ENCODE measurements at places on chromosomes 2 and 18.

DNA sequence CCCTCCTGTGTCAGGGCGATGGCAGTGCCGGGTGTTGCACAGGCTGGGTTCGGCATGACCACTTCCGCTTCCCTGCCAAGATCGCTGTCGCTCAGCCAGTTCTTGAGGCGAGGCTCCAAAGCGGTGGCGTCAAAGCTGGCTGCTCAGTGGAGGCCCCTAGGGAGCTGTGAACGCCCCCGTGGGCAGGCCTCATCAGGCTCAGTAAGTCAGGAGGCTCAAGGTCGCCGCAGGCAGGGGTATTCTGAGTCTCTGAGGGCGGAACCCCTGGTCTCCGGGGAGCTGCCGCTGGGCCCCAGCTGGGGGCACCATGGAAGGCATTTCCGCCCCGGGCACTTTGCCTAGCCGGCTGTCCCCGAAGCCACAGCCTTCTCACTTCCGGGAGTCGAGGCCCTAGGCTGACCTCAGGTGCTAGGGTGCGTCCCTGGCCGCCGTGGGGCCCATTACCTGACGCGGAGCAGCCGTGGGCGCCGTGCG lies 210.4 kb downstream of the SOCS6 start:
- DNase-seq: peak; percentile 18

DNA sequence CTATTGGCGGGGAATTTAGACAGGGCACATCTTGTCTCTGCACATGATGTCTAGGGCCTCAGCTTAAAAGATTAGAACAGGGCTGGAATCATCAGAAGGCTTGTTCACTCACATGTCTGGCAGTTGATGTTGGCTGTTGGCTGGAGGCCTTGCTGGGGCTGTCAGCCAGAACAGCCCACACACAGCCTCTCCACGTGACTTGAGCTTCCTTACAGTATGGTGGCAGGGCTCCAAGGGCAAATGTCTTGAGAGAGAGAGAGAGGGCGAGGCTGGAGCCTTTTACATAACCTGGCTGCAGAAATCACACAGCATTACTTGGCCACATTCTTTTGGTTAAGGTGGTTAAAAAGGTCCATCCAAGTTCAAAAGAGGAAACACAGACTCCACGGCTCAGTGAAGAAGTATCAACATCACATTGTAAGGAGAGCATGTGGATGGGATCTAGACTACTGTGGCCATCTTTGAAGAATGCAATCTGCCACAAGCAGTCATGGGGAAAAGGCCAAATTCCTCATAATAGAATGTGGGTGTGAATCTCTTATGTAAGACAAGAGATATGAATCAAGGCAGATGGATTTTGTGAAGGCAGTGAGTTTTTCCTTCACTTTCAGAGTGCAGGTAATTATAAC lies 30.4 kb downstream of the SRSF7 start:
- peak; percentile 47 for DNase-seq

GRCh38 chr2:184611361-184612085 lies 13.2 kb downstream of the ZNF804A start:
- no peak for DNase-seq

GRCh38 chr2:200687922-200688920 lies 102.4 kb downstream of the AOX1 start:
- DNase-seq: no peak

- DNase-seq: no peak
Observed at GRCh38 chr2:46552079-46552478, 72.7 kb downstream of the TMEM247 start.

DNA sequence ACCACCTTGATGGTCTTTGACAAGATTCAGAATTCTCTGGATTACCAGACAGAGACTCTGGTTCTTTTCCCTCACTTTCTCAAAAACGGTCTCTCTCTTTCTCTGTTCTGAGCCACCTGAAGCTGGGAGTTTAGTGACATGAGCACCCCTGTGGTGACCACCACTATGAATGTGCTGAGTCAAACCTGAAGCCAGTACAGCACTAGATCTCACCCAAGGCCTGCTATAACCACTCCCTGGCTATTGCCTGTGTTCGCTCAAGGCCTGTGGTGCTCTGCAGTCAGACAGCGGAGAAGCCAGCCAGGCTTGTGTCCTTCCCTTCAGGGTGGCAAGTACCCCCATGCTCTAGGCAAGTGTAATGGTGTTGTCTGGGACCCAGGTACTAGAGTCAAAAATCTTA lies 828.9 kb upstream of the NXPH2 start:
- no peak for DNase-seq

DNA sequence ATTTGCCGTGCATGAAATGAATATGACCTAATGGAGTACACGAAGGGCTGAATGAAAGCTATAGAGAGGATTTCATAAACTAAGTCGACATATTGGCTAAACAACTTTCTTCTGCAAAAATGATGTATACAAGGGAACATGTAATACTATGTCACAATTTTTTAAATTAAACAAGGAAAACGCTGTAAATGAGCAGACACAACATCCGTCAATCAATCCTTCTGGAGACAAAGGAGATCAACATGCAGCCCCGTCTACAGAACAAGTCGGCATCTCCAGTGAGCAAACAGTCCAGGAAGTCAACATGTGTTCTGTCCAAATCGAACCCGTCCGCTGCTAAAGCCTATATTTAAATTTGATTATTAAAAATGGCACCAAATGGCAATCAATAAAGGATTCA lies 180.8 kb downstream of the TCF4 start:
- no peak for DNase-seq

DNA sequence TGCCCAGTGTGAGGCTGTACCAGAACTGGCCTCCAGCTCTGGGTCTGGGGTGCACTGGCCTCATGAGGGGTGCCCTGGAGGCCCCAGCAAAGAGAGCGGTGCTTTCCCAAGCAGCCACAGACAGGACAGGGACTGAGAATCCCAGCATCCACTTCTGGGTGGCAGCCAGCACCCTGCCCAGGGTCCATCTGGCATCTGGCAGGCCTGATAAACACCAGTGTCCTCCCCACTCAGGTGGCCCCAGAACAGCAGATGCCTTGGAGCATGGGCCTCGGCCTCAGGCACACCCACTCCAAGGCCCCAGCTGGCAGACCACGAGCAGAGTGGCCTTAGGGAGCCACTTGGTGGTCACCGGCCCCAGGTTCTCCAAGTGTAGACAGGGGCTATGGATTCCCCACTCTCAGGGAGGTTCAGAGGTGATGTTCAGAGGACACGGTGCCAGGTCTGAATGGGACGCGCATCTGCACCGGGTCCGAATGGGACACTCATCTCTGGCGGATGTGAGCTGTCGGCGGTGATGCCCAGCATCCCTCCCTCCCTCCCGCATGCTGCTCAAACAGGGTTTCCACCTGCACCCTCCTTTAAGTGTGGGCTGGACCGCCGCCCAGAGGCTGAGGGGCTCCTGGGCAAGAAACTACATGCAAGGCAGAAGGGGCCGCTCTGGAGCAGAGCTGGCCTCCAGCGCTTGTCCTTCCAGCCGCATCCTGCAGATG lies 82.2 kb upstream of the GPC1 start:
- no peak for DNase-seq

GRCh38 chr2:37829202-37829601 lies 95.9 kb upstream of the RMDN2 start:
- peak; percentile 30 for DNase-seq

- no peak for DNase-seq
Observed at GRCh38 chr2:8277921-8278571, 403.8 kb upstream of the ID2 start.

- DNase-seq: peak; percentile 53
Observed at GRCh38 chr2:62505750-62506420, at the start of gene TMEM17. TMEM17 (minus strand) TSS chr2:62506195; CDS start chr2:62506129, 66 bp downstream.

- DNase-seq: peak; percentile 71
Observed at GRCh38 chr2:27123302-27124150, at the start of gene ABHD1. ABHD1 (plus strand) TSS chr2:27123815; CDS start chr2:27123949, 134 bp downstream.

- DNase-seq: no peak
Observed at GRCh38 chr18:70219688-70220087, 14.2 kb upstream of the RTTN start.

DNA sequence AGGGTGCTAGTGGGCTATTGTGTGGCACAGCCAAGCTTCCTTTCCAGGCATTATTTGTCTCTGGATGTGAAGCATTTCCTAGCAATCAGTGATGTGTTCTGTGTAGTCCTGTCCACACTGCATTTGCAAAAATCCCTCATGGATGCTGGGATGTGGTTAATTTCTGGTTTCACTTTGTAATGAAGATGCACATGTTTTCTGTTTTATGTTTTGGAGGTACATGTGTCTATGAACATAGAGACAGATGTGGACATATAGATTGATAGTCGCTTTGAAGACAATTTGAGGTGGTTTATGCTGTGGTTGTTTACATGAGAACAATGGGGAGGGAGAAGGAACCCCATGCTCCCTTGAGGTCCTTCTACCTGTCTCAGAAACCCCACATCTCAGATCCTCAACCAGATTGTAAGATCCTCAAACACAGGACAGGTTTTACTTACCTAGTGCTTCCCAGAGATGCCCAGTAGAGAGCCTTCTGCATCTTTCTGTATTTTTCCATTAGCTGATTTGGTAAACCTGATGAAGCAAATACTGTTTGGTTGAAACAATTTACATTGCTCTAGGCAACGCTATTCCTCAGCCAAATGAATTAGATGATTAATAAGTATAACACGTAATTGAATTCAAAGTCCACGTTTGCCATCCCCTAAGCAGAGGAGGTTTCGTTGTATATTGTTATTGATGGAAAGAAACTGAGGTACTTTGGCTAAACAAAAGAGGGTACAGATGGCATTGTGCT lies 204.4 kb downstream of the SPP2 start:
- no peak for DNase-seq

DNA sequence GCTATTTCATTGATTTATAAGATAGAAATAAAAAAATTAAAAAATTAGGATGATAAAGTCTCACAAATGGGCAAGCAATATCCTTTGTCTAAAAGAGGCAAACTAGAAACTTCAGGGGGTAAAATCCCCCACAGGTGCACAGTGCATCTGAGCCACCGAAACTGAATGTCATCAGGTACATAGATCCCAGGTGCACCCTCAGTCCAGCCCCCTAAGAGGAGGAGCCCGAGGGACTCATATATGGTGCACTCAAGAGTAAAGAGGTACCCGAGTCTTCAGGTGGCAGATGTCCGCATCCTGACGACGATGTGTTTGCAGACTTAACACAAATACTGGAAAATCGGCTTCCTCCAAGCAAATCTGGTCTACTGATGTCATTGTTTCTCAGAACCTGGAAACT lies 11.3 kb downstream of the QPCT start:
- no peak for DNase-seq

GRCh38 chr2:159326569-159327255 lies 40.2 kb upstream of the WDSUB1 start:
- no peak for DNase-seq

DNA sequence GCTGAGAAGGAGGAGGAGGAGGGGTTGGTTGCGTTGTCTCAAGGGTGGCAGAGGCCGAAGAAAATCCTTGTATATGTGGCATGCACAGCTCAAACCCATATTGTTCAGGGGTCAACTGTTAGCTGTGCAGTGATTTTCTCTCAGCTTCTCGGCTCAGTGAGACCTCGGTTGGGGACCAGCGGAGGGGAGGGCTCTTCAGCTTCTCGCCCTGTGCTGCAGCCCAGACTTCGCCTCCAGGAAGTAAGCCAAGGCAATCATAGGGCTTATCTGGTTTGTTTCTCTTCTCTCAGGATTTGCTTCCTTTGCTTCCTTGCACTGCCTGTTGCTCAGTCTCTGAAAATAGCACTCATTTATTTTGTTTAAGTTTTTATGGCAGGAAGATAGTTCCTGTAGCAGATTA lies 85.5 kb downstream of the SOWAHC start:
- no peak for DNase-seq

DNA sequence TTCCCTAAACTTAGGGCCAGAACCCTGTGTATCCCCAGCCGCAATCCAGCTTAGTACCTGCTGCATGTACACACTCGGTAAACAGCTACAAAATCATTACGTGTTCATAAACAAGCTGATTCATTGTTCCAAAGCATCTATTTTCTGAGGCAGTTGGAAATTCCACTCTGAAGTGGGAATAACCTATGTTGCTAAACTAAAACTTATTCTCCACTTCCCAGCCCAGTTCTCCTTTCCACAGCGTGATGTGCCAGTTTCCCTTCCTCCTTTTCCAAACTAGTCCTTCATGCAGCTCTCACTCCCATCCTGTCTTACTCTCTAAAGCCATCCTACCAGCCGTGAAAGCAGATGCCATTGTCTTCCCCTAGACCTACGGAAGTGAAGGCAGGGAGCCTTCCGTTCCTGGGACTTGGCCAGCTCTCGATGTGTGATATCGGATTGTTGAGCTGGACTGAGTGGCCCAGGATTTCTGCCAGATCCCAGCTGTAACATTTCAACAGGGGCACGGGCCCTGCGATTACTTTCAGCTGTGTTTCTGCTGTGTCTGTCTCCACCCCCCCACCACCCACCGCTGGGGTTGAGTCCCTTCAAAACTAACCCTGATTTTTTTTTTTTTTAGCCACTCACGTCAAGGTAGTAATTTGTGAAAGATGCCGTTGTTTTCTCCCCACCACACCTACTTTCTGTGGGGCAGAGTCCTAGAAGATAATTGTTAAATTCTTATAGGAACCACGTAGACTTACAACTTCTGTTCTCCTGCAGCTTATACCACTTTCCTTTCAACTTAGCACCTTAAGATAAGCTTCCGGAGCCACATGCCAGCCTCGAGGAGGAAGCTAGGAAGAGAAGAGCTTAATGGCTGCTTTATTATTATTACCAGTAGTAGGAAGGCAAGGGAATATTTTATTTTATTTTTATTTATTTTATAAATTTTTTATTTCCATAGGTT lies 100.9 kb downstream of the CRIM1 start:
- no peak for DNase-seq

DNA sequence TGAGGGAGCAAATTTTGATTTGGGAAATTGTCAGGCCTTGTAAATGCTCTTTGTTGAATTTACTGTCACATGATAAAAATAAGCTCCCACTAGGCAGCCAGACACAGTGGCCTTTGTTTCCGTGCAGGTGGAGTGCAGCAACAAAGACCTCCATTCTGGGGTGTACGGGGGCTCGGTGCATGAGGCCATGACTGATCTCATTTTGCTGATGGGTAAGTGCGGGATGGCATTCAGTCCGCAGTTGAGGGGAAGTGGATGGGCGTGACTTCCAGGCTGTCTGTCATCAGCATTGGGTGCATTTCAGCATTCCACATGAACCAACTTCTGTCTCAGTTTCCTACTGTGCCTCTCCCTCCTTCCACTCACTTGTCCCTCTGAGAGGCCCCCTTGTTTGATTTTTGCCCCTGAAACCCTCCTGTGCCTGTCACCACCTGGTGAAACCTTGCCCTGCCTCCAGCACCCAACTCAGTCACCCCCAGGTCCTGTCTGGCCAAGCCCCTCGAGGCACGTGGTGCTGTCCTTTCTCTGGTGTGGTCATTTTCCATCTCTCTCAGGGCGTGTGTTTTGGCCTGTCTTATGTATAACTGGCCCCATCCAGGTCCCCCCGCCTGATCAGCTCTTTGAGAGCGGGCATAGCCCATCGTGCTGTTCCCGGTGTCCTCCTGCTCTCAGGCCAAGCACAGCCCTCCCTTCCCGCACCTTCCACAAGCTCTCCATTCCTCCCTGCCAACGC lies 16.3 kb downstream of the CNDP2 start:
- no peak for DNase-seq

DNA sequence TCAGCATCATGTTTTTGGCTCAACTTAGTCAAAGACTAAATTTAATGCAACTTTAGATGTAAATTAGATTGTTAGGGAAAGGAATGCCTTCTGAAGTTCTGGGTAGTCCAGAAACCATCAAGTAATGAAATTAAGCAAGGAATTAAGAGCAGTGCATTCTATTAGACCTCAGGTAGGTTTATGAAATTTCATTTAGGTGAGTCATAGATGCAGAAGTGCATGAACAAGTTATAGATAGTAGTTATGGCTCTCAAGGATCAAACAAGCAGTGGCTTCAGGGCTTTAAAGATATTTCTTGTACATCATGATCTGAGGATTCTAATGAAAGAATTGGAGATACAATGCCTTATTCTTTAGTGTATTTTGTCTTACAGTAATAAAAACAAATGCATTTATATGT lies 25.4 kb upstream of the SPOPL start:
- DNase-seq: no peak

GRCh38 chr2:101975171-101975870 lies 16.4 kb upstream of the IL1R2 start:
- DNase-seq: no peak
